Renal cortex interstitium (tissue), 15 donors: ENCODE measurements at places on chromosomes 5 and 9.
A peak's percentile ranks its signal among the peaks of the same experiment; 100 is the strongest.

GRCh38 chr5:85709728-85710127, 908.0 kb upstream of the COX7C start:
- no peak for DNase-seq

- no peak for DNase-seq
Observed at GRCh38 chr9:26748449-26749058, 144.0 kb downstream of the CAAP1 start.

DNA sequence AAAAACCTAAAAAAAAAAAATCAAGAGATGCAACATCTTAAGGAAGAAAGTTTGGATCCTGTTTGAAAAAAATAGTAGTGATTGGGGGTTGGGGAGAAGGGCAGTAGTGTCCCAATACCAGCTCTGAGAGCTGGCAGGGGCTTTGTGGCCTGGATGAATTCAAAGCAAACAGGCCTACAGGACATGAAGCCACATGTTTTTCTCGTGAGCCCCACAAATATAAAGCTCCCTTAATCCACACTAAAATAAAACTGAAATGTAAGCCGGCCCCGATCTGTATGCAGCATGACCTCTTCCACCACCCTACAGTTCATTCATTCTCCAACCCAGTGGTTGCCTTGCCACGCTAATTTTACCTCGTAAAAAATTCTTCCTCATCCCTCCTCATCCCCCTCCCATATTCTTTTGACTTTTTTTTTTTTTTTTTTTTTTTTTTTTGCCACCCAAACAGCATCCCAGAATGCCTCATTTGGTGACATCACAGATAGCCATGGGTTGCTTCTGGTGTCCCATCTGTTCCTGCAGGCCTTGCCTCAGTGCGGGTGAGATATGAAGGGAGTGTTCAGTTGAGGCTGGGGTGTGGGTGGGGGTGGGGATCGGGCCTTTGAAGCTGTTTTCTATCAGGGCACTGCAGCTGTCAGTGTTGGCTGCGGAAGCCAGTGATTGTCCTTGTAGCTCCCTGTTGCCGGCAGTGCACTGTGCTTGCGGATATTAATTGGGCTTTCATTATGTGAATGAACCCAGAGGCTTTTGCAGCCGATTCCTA, 81.6 kb upstream of the NFIB start:
- no peak for DNase-seq

DNA sequence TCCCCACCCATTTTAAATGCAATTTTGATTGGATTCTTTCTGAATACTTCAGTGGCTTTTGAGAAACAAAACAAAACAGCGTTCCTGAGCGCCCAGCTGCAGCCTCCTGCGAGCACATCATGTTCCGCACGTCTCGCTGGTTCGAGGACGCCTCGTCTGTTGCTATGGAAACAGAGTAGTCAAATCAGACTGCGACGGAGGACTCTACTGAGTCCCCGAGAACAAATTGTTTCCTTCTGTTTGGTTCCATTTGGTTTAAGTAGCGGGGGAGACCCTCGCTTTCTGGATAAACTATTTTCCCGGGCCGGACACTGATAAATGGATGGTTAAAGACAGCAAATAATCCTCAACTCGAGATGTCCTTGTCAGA, 69.0 kb downstream of the SLC28A3 start:
- DNase-seq, result peak; percentile 72

GRCh38 chr9:77640741-77641580, 7.2 kb downstream of the GNA14 start:
- no peak for DNase-seq

DNA sequence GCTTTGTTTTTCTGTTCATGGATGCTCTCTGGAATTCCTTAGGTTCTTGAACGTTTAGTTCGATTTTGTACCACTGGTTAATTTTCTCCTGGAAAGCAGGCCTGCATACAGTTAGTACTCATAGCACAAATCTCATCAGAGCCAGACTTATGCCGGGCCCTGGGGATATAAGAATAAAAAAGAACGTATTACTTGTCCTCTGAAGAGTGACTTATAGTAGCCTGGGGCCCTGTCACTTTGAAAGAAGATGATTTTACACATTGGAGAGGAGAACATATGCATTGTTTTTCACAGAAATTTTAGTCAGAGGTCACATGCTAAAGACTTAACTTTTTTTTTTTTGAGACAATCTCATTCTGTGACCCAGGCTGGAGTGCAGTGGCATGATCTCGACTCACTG, 50.3 kb downstream of the ZNF462 start:
- DNase-seq, result no peak
